Cardiac septum (tissue), 1 donor: ENCODE measurements at places on chromosomes 6 and 20. TPM values are rescaled to one million over a fixed set of nuclear protein-coding genes. Genes with fewer than 3 reads are reported as not detected.

The CSTF1 gene
- 15.3 TPM for total RNA-seq

The ASCC3 gene
- 24.4 TPM for total RNA-seq

The RIPOR3 gene
- total RNA-seq, result 3.4 TPM

The COL21A1 gene
- 87.3 TPM for total RNA-seq

The WFDC12 gene
- not detected for total RNA-seq

The SMPDL3A gene
- 2.6 TPM for total RNA-seq

DNA sequence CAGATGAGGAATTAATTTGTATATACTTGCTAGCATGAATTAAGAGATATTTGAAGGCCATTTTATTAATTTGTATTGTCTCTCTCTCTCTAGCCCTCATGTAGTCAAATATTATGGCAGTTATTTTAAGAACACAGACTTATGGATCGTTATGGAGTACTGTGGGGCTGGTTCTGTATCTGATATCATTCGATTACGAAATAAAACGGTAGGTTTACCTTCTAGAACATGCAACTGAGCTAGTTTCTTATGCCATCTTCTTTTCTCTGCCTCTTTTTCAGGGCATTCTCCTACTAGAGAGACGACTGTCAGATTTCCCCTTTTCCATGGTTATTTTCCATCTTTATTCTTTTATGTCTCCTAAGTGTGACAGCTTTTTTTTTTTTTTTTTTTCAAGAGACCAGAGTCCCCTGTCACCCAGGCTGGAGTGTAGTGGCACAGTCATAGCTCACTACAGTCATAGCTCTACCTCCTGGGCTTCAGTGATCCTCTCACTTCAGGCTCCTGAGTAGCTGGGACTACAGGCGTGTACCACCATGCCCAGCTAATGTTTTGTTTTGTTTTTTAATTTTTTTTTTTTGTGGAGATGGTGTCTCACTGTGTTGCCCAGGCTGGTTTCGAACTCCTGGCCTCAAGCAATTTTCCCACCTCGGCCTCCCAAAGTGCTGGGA lies 15.6 kb downstream of the STK4 start:
- DNase-seq, result no peak

DNA sequence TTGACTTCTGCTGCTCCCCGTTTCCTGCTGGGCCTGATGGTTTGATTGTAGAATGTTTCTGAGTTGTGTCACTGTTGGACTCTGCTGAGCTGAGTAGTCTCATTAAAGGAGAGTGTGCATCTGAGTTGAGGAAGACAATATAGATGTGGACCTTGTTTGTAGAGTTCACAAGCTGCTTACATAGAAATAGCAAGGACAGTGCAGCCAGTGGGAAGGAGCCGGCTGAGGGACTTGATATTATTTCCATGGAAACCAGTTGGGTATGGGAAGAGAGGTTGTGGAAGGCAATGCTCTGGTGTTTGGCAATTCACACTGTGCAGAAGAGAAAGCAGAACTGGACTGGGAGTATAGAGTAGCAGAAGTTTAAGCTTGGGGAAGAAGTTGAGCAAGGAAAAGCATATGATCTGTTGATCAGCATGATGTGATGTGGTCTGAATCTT lies 14.8 kb downstream of the IGF2R start:
- no peak for DNase-seq

DNA sequence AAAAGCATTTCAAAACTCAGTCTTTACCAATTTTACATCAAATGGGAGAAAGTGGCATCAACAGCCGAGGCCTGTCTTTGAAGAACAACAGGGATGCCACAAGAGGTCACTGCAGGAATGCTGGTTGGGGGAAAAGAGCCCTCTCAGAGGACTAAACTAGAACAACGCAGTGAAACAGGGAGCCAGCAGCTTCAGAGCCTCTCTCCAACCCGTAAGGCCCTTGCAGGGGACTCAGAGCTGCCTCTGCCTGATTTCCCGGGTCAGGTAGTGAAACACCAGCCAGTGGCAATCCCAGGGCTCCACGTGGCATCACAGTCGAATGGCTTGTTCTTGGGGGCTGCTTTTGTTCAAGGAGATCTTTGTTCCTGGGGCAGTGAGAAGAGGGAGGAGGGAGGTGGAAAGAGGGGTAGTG lies 55.0 kb upstream of the KCNK16 start:
- DNase-seq, result no peak

GRCh38 chr6:39266782-39267355 lies 37.6 kb upstream of the KCNK5 start:
- no peak for DNase-seq

DNA sequence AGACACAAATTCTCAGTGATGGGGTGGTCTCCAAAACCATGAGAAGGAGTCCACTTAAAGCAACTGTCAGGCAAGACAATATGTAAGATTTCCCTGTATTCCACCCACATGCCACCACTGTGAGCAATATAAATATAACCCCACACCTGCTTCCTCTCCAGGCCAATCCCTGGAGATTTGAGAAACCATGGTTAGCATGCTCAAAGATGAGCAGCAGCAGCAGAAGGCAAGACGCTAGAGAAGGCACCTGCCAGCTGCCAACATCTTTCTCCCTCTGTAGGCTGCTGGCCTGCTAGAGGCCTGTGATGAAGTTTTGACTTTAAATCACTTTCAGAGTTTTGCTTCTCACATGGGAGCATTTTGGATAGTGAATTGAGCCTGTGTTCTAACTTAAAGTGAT lies 7.9 kb upstream of the SOD2 start:
- no peak for DNase-seq

DNA sequence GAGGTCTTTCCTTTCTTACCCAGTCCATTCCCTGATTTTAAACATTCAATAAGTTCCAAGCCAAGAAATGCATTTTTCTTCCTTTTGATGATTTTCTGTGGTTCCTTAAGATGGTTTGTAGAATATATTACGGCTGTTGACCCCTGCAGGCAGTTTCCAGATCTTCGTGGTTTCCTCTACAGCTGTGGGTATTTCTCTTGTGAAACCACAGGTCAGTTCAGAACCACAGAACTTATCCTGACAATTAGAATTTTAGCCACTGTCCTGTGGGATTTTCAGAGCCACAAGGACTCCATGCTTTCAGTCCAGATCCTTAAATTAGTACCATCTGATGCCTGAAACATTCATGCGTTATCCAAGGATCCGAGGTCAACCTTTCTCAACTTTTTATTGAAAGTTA lies 29.7 kb upstream of the EXOC2 start:
- no peak for DNase-seq

DNA sequence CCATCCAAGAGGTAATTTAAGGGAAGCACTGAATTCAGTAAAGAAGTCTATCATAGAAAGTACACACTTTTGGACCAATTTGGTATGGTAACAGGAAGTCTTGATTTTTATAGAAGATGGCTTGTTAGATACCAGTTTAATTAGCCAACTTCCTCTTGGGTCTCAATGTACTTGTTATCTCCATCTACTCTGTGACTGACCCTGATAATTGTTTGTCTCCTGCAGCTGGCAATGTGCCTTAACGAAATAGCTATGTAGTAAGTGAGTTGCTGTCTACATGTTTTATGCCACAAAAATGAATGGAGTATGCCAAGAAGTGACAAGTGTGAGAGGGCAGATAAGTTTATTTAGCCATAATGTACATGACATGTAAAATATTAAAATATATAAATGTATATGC lies 410.5 kb upstream of the MAN1A1 start:
- DNase-seq, result no peak

GRCh38 chr20:20859510-20859909 lies 147.1 kb upstream of the RALGAPA2 start:
- no peak for DNase-seq

- DNase-seq, result peak; percentile 85
Observed at GRCh38 chr20:44217342-44218092, 6.9 kb upstream of the OSER1 start.

- DNase-seq, result no peak
Observed at GRCh38 chr6:109306733-109307132, 75.5 kb downstream of the CD164 start.

GRCh38 chr6:2188856-2189384 lies 56.5 kb downstream of the GMDS start:
- DNase-seq, result no peak

DNA sequence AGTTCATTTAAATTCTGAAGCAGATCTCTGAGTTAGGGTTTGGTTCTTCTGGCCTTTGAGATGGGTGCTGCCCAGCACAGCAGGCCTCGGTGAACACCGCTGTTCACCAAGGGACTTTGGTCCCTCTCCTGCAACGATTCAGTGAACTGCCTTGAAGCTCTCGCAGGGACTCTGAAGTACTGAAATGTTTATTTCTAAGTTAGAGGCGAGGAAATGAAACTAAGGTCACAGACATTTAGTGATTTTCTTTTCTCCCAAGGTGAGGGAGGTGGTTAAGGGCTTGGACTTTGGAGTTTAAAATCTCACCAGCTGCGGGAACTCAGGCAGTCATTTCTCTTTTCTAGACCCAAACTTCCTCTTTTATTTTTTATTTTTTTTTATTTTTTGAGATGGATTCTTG lies 26.2 kb downstream of the E2F3 start:
- DNase-seq, result no peak

DNA sequence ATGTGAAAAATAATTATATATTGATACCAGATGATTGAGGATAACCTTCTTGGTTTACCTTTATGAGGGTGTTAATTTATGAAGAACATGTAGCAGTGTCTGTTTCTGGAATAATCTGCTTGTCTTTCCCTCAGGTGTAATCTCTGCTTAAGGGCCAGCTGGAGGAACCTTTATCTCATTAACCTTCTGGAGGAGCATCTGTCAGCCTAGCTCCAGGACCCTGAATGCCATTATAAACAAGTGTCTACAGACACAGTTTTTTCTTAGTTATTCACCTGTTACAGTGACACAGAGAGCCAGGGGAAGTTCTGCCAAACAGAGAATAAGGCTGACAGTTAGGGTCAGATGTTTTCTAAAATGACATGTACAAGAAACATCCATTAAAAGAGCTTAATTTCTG lies at the start of gene IMPG1:
Gene IMPG1 (minus strand): TSS at position 101 of the 400 bp plus-strand sequence. CDS start 174 bp downstream, outside the sequence.
- no peak for DNase-seq

- no peak for DNase-seq
Observed at GRCh38 chr6:158500016-158500735, 59.7 kb upstream of the TMEM181 start.

DNA sequence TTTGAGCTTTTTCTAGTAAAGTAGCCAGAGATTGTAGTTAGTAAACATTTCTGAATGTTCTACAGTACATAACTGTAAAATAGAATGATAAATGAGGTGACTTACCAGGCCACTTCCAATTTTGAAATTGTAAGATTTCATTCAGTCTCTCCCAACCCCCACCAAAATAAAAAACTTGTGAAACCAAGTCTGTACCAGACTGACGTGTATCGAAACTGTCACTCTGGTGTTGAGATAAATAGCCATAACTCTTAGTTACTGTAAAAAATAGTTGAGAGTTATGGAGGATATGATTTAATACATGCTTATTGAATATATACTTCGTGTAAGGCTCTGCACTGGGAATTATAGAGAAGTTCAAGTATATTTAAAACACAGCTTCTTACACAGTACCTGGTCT lies 455.7 kb downstream of the PLCB1 start:
- no peak for DNase-seq

DNA sequence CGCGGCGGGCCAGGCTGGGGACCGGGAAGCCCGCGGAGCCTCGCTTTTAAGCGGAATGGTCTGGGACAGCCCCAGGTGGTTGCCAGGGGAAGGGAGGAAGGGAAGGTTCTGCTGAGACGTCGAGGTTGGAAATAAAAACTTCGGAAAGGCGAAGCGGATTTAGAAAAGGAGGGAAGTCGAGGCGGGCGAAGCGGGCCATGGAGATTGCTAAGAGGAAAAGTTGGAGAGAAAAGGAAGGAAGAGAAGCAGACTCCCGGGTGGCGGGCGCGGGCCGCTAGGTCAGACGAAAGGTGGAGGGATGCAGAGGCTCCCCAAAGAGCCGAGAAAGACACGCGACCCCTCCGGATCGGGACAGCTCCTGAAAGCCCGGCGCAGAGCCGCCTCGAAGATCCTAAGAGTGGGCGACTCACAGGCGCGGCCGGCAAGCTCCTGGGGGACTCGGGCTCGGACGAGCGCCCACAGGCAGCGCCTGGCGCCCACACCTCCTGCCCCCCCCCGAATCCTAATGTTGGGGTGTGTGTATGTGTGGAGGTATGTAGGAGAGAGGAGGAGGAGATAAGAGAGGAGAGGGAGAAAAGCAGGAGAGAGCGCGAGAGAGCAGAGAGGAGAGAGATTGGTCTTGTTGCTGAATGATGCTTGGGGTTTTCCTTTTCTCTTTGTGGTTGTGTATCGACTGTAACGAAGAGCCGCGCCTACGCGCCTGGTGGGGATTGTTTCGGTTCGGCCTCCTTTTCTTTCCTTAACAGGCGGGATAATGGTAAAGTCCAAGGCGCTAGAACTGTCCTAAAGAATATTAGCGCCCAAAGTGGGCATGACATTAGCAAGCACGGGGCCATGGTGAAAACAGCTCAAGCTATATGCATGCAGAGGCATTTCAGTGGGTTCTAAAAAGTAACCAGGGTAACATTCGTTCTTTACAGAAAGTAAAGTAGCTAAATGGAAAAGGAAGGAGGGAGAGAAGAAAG lies 1.5 kb downstream of the TFAP2B start:
- DNase-seq, result no peak

DNA sequence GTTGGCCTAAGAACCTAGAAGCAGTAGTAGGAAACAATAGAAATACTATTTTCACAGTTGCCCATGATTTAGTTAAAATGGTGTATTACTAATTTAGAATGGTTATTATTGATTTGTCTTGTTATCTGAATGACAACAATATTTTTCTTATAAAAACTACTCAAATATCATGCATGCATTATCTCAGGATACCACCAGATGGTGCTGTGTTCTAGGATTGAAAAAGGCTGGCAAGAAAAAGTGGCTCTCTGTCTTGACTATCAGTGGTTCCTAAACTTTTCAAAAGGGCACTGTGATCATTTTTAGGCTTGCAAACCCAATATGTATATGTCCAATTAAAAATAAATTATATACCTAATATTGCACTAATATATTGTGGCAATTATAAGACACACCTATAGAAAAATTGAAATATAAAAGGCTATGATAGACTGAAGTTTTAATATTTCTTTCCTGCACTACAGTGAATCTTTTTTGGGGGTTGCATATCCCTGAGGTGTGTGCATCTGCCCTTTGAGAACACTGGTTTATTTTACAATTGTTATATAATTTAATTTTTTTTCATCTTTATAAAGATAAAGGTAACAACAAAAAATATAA lies 131.7 kb upstream of the MLIP start:
- DNase-seq, result no peak

DNA sequence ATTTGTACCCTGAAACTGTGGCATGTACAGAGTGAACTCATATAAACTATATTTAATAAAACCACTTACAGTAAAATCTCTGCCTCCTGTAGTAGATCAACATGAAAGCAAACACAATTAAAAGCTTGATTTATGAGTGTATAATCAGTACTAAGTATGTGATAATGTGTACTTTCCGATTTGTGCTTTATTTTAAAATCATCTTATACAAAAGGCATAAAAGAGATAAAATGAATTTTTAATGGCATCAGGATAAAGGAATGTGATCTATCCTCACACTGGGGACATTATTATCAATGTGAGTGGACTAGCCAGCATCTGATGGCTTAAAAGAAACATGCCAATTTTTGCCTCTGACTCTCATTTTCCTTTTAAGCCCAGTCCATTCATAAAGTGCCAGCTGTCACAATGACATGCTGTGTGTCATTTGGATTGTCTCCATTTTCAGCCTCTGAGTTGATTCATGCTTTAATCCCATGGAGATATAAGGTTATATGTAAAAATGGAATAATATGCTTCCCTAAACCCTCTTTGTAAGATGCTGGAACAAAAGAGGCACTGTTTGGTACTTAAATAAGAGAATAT lies 831.6 kb upstream of the EYS start:
- no peak for DNase-seq

- no peak for DNase-seq
Observed at GRCh38 chr6:35050757-35051330, 90.3 kb downstream of the TCP11 start.

GRCh38 chr6:157758516-157759023 lies 64.5 kb upstream of the SNX9 start:
- DNase-seq, result no peak

GRCh38 chr6:147390909-147391536 lies 117.5 kb upstream of the SAMD5 start:
- DNase-seq, result no peak
